ENCODE measurements at places on chromosomes 1 and 21.

GRCh38 chr21:28991861-28992525 is 684 bp downstream of the LTN1 start:
- DNase-seq: no peak

DNA sequence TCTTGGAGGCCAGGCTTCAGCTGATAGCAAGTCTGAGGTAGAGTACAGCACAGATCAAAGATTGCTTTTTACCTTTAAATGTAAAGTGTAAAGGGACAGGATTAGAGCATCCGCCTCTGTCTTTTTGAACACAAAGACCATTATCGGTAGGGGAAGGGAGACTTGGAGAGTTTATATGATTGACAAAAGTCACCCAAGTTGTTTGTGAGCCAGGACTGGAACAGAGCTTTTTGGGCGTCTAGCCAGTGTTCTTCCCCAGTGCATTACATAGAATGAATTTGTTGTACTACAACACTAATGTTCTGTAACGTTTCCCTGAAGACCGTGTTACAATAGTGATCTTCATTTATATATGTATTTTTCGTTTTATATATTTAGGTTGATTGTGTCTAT is 9.3 kb upstream of the PIGC start:
- DNase-seq: no peak

GRCh38 chr1:239717097-239717917 is 330.9 kb downstream of the CHRM3 start:
- no peak for DNase-seq

DNA sequence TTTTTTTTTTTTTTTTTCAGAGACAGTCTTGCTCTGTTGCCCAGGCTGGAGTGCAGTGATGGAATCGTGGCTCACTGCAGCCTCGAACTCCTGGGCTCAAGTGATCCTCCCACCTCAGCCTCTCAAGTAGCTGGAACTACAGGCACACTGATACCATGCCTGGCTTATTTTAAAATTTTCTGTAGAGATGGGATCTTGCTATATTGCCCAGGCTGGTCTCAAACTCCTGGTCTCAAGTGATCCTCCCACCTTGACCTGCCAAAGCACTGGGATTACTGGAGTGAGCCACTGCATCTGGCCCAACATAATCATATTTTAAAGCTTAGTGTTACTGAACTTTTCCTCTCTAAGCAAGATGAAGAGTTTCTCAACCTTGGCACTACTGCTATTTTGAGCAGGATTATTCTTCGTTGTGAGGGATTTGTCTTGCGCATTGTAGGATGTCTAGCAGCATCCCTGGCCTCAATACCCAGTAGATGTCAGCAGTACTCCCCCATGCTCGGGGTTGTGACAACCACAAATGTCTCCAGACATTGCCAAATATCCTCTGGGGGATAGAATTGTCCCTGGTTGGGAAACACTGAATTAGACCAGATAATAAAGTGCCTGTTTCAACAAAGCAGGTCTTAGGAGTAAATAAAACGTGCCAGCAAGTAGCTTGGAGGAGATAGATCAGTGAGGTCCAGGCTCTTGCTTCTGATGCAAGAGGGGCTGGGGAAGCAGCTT is 15.1 kb upstream of the THRAP3 start:
- DNase-seq: no peak

- no peak for DNase-seq
These were observed 35.5 kb downstream of the COQ8A start for GRCh38 chr1:226975259-226976250.

- DNase-seq: no peak
These were observed 104.7 kb downstream of the JAK1 start for GRCh38 chr1:64861611-64862010.

GRCh38 chr1:25103164-25103795 is 129.0 kb downstream of the SYF2 start:
- no peak for DNase-seq

DNA sequence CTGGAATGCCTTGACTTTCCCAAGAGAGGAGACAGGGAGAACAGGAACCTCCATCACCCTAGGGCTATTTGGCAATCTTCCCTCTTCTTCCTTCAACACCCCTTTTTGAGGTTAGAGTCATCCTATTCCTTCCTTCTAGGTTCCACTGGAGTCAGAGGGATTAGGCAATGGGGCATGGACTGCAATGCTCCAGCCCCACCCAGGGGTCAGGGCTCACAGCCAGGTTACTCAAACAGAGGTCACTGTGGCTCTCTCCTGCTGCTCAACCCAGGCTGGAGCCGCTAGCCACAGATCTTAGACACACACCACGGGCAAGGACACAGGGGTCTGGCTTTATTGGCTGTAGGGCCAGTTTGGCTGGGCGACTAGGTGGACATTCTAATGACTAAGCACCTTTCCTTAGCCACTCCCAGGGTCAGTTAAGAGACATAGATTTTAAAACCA is 145.5 kb upstream of the NRIP1 start:
- DNase-seq: no peak

GRCh38 chr1:179876300-179876715 is 1.3 kb downstream of the TOR1AIP2 start:
- peak; percentile 21 for DNase-seq

DNA sequence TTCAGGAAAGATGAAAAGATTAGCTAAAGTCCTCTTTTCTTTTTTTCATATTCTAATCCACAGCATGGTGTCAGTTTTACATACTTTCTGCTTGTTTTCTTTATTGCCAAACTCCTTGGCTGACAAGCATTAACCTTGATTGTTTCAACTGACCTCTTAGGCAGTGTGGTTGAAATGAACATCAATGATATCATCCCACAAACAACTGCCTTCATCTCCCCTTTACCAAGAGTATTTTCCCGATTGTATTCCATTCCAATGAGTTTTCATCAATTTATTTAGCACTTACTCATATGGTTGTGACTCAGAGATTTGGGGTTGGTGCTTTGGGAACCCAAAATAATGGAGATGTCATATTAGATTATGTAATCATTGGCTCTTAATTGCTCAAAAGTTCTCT is 71.8 kb downstream of the SPAG17 start:
- DNase-seq: no peak

DNA sequence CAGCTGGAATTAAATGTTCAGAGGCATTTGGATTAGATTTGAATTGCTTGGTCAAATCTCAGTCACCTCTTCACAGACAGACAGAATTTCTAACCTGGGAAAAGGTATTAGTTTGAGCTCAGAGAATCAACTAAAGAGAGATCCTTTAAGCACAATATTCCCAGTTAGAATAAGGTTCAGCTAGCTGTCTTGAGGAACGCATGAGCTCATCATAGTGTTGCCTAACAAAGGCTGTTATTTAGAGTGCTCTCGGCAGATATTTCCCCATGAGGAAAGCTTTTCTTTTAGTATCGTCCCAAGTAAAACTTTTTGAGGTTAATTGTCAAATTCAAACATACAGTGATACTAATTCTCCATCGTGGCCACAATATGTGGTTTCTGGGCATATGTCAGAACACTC is 269.9 kb downstream of the HLX start:
- DNase-seq: no peak

- no peak for DNase-seq
These were observed 59.7 kb downstream of the MATN1 start for GRCh38 chr1:30663596-30664091.

GRCh38 chr1:26363549-26364448 is 8.8 kb downstream of the ZNF683 start:
- DNase-seq: peak; percentile 82

- no peak for DNase-seq
These were observed 317.3 kb downstream of the COL11A1 start for GRCh38 chr1:102790997-102791396.

DNA sequence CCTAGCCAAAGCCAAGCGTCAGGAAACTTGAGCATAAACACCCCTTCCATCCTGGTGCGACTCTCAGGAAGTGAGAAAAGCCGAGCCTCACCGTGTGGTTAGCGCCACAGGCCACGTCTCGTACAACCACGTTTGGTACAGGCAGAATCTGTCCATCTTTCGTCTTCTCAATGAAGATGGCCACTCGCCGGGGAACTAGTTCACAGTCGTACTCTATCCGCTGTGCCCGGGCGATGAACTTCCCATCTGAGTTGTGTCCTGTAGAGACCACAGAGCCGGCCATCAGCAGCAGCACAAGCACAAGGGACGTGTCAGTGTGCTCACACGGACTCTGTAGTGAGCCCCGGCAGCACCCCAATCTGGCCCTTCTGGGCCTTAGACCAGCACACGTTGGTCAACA is 23.1 kb downstream of the RCC2 start:
- DNase-seq: no peak

- no peak for DNase-seq
These were observed 5.0 kb downstream of the C4BPA start for GRCh38 chr1:207109004-207109403.

DNA sequence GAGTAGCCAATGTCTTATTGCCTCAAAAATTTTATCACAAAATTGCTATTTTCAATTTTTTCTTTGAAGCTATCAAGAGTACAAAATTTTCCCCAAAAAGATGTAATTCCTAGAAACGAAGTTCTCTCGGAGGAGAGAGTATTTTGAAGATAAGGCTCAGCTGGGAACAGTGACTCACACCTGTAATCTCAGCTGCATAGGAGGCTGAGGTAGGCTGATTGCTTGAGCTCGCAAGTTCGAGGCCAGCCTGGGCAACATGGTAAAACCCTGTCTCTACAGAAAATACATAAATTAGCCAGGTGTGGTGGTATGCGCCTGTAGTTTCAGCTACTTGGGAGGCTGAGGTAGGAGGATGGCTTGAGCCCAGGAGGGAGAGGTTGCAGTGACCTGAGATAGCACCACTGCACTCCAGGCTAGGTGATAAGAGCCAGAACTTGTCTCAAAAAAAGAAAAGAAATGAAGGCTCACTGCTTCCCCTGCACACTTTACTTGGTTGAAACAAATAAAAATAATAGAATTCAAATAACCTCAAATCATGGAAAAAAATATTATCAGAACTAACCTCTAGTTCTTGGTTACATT is 22.2 kb downstream of the TUT4 start:
- DNase-seq: no peak

GRCh38 chr1:59498640-59499039 is 201.7 kb downstream of the FGGY start:
- no peak for DNase-seq

- DNase-seq: no peak
These were observed 24.6 kb upstream of the PLA2G2C start for GRCh38 chr1:20210736-20211460.

- DNase-seq: no peak
These were observed 228.2 kb downstream of the NFIA start for GRCh38 chr1:61310538-61310937.

DNA sequence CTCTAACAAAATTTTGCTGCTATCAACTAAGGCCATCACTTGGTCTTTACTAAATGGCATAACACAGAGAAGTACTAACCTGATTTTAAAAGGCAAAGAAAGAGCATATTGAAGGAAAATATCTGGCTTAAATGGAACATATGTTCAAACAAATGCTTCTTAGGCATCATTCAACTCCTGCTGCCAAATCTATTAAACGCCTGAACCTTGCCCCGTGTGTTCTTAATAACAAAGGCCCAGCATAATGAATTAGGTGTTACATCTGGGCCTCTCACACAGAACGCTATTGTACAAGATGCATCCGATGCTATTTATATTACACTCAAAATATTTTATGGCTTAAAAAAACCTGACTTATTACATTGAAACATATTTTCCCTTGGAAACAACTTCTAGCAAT is 48.4 kb downstream of the B3GALNT2 start:
- DNase-seq: no peak

DNA sequence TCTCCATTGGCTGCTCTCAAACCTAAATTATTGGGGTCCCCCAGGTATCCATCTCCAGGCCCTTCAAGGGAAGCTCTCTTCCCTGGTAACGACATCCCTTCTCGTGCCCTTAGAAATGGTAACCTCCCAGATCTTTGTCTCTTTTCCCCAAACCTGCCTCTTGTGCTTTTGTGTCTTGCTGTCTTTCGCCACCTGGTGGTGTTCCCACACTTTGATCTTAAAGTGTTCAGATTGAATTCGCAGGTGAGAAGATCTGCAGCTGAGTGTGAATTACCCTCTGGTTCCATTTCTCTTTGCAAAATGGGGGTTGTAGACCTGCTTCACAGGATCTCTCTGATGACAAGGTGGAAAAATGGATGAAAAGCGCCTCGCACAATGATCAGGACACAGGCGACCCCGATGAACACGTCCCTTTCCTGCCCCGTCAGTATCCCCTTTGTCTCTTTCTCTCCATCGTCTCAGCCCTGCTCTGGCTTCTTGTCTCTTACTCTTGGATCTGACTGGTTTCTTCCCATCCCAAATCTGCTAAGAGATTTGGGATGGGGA is 53.1 kb downstream of the DOP1B start:
- DNase-seq: peak; percentile 57

- no peak for DNase-seq
These were observed 9.6 kb downstream of the UQCRHL start for GRCh38 chr1:15797614-15798390.

DNA sequence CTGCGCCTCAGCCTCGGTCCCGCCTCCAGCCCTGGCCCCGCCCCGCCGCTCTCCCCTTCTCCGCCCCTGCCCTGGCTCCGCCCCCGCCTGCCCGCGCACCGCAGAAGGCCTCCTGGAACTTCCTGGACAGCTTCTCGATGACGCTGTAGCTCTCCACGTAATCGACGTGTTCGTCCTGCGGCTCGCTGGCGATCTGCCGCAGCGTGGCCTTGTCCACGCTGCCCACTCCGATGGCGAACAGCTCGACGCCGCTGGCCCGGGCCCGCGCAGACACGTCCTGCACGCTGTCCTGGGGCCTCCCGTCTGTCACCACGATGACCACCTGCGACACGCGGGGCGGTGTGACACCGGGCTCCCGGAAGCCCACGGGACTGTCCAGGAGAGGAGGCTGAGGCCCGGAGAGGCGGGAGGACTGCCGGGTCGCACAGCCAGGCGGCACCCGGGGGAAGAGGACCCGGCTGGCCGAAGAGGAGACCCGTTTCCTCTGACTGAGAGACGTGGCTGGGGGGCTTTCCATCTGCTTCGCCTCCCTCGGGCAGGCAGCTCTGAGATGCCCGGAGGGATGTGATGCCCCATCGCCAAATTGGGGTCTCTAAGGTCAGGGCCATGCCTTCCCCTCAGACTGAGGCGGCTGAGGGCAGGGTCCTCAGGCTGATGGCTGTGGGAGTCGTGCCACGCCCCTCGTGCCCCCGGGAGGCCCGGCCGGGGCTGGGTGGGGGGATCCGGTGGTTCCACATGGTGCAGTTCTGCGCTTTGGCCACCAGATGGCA is 4.6 kb downstream of the MATN1 start:
- peak; percentile 75 for DNase-seq

- no peak for DNase-seq
These were observed 3.5 kb downstream of the RGS4 start for GRCh38 chr1:163072658-163073057.

Data from T-helper 1 cell (primary cell).